ENCODE measurements at places on chromosomes 4 and X. TPM values are rescaled to one million over a fixed set of nuclear protein-coding genes. Genes with fewer than 3 reads are reported as not detected.

DNA sequence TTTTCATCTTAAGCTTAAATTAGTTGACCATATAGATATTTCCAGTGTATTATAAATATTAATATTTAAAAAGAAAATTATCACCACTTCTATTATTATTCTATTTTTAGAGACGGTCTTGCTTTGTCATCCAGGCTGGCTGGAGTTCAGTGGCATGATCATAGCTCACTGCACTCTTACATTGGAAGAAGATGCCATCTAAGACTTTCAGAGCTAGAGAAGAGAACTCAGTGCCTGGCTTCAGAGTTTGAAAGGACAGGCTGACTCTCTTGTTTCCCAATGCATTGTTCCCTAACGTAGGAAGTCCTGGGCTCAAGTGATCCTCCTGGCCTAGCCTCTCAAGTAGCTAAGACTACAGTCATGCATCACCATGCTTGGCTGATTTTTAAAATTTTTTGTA, 75.9 kb downstream of the FIP1L1 start:
- no peak for DNase-seq

TBC1D9 gene
- 0.12 TPM for total RNA-seq

- peak; percentile 65 for DNase-seq
Measured at GRCh38 chrX:130330706-130331105, 9.0 kb upstream of the SLC25A14 start.

TEX13B gene
- total RNA-seq, result not detected

ASB9 gene
- total RNA-seq, result 0.35 TPM

- DNase-seq, result no peak
Measured at GRCh38 chr4:8182858-8183725, 16.0 kb upstream of the SH3TC1 start.

Data from activated naive CD4-positive, alpha-beta T cell treated with anti-CD3 and anti-CD28 coated beads for 36 hours (primary cell).